ENCODE measurements at places on chromosomes 7 and 10. TPM values are rescaled to one million over a fixed set of nuclear protein-coding genes. Genes with fewer than 3 reads are reported as not detected.

The GIMAP6 gene
- 2.8 TPM for total RNA-seq

The CFAP58 gene
- 0.94 TPM for total RNA-seq

The UPK3B gene
- total RNA-seq = 0.63 TPM

The CYP3A5 gene
- total RNA-seq = 0.63 TPM

The NPFFR1 gene
- total RNA-seq = 1.3 TPM

The PPP1R17 gene
- 5.0 TPM for total RNA-seq

The SEMA4G gene
- total RNA-seq = 15.0 TPM

The TRIM50 gene
- not detected for total RNA-seq

The VSTM4 gene
- 2.2 TPM for total RNA-seq

The CAV1 gene
- total RNA-seq = 5.9 TPM

The CCL24 gene
- not detected for total RNA-seq

The OR2A7 gene
- total RNA-seq = 0.94 TPM

All from parietal lobe (tissue), 2 donors.